ENCODE measurements at places on chromosomes 3 and 15.
A peak's percentile ranks its signal among the peaks of the same experiment; 100 is the strongest.

GRCh38 chr15:73125219-73125618 is 73.0 kb downstream of the NEO1 start:
- DNase-seq: no peak

DNA sequence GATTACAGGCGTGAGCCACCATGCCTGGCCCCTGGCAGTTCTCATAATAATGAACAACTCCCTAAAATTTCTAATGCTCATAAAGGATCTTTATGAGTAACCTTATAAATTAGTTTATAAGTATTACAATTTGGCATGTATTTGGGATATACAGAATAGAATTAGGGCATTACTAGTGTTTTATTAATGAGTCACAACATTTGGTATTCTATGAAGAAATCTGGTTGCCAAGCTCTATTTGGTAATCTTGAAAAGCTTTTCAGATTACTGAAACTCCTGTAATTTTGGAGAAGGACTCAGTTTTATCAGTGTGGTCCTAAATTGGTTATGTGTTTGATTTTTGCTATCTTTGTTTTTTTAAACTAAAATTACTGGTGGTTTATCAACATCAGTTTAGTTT is 45.8 kb downstream of the TM6SF1 start:
- no peak for DNase-seq

DNA sequence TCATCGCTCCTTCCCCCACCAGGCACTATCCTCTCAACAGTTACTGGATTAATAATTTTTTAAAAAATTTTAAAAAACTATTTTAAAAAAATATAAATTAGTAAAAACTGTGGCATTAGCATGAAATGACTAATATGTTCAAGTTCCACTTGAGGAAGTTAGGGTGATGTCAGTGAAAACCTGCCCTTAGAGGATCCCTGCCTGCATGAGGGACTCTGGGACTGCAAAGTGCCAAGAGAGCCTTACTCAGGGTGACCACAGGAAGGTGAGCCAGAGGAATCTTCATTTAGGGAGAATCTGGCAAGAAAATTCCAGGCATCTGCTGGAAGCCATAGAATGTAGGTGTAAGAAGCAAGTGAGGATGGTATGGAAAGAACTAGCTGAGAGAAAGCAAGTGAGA is 157.7 kb upstream of the BCL6 start:
- DNase-seq: no peak

- no peak for DNase-seq
Observed at GRCh38 chr15:37574985-37575384, 359.5 kb upstream of the TMCO5A start.

DNA sequence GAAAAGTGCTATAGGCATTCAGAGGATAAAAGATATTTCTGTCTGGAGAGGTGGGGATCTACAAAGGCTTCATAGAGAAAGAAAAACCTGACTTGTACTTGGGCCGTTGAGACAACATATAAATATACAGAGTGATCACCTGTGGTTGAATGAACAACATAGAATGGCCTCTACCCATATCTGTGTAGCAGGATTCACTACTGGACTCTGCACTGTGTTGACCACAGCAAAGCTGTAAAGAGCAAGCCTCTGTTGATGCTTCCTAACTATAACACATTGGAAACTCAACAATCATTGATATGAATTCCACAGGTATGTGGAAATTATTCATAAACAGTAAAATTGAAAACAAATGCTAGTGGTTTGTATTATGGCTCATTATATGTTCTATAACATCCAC is 19.1 kb upstream of the LPP start:
- no peak for DNase-seq

DNA sequence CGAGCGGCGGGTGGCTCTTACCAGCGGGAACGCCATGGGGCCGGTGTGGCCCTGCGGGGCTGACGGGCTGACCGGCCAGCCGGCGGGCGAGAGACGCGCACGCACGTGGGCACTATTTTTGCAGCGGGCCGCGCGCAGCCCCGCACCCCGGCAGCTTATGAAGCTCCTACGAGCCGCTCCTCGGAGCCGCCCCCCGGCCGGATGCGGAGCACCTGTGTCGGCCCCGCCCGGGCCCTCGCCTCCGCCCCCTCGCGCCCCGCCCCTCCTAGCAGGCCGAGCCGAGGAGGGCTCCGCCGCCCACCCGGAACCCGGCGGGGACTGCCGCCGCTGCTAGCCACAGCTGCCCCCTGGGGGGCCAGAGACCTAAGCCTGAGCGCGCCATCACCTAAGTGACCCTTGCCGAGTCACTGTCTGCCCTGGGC is 683 bp upstream of the CPEB1 start:
- peak; percentile 69 for DNase-seq

DNA sequence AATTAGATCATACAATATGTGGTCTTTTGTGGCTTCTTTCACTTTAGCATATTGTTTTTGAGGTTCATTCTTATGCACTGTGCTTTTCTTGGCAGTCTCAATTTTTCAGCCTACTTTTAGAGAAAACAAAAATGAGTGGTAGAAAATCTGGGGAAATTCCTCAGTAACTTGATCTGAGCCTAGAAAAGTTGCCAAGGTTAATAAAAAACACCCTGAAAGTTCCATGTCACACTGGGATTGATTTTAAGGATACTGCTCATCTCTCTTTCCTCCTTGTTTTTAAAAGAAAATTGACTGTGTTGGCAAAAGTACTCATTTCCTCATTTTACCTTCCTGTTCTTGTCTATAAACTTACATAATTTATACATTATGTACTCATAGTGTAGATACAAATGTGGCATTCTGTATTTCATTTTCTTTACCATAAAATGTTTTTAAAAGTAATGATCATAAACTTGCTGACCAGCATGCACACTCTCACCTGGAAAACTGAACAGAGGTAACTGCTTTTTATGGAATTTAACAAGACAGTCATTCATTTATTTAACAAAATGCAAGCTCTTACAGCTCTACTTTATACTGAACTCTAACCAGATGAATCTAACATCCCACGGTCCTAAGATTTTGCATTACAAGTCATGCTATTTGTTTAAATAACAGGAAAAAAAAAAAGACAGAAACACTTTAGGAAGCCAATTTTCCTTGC is 28.6 kb upstream of the SH3BP5 start:
- DNase-seq: no peak

DNA sequence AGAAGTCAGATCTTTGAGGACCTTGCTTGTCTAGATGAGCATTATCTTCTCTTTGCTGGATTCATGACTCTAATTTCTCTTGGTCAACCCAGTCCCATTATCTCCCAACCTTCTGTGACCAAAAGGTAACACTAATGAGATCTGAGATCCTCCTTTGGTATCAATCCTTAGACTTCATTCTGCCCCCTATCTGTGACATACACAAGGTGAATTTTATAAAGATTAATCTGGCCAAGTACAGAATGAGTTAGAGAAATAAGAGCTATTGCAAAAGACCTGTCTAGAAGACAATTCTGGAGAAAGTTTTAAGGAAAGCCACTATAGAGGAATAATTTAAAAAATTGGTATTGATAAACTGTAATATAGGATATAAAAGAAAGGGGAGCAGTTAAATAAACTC is 113.8 kb upstream of the KCNMB2 start:
- no peak for DNase-seq

GRCh38 chr15:71581398-71581930 is 228.9 kb upstream of the NR2E3 start:
- DNase-seq: no peak
